ENCODE measurements at places on chromosomes 2 and 18.

GRCh38 chr2:133420788-133421187 lies 147.5 kb downstream of the NCKAP5 start:
- DNase-seq: no peak

GRCh38 chr2:129301431-129301913 lies 678.0 kb upstream of the RAB6C start:
- DNase-seq: no peak

DNA sequence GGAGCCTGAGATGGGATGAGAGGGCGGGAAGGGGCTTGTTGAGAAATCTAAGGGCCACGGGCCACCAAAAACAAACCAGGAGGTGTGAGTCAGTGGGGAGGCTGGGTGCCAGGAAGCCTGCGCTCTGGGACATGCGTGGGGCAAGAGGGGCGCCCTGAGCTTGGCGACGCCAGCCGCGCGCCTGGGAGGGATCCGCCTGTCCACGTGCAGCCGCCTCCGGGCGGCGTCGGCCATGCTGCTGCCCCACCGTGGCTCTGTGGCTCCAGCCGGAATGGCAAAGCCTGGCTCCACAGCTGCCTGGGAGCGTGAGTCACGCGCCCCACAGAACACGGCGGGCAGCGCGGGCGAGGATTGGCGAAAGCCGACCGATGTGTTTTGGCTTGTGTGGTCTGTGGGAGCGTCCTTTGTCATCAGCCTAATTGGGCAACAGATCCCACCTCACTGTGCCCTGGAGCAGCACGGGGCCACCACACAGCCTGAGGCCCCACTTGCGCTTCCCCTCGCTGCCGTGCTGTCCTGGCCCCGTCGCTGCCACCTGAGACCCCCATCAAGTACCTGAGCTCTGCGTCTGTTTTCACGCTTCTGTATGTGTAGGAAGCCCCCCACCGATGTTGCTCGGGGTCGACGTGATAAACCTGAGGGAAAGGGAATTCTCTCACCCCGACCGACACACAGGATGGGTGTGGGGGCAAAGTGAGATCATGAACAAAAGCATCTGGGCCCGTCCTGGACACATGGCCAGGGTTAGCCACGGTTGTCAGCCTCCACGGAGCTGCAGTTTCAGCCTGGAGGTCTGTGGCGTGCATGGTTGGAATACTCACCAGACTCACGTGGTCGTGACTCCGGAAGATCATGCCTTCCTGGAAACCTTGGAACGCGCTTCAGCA lies 80.5 kb downstream of the NFATC1 start:
- no peak for DNase-seq

DNA sequence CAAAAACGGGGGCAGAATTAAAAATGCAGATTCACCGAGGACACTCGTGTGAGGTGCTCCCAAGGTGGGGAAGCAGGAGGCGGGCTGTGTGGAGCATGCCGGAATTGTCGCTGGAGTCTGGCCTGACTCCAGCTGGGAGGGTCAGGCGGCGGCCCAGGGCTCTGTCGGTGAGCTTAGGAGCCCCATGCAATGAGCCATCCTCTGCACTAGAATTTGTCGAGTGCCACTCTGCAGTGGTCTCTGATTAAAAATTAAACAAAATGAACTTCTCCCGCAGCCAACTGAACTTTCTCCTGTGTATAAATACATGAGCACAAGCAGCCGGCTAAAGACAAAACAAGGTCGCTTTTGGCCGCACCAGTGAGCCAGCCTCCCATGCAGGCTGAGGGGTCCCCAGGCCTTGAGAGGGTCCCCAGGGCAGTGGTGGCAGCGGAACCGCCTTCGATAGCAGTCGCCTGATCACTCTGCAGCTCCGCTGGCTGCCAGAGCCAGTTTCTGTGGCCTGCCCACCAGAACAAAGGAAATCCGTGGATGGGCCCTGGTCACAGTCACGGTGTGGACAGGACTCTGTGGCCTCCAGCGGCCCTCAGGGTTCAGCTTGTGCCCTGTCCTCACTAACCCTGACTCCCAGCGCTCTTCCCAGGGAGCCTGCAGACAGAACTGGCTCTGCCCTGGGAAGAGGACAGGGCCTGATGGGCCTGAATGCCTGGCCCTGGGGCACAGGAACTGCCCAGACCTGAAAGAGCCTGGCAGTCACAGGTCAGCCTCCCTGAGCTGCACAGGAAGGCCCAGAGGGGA lies 201.3 kb downstream of the EIPR1 start:
- no peak for DNase-seq

DNA sequence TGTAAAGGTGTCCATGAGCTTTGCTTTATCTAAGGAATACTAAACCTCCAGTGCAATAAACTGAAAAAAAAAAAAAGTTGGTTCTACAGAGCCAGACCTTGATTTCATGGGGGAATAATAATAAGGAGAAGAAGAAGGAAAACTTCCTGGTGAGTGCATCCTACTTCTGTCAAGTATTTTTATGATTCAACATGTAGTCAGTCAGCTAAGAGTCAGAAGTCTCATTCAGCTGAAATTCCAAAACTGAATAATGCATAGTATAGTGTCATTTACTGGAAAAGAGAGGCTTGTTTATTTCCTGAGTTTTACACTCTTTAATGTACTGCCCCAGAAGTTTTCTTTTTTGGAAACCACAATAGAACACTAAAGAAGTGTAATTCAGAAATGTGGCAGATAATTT lies 77.8 kb upstream of the TACR1 start:
- no peak for DNase-seq

- no peak for DNase-seq
These were observed at the start of gene HOXD9 for GRCh38 chr2:176122683-176123410. Gene HOXD9 (plus strand): TSS chr2:176122719. CDS start chr2:176122769, 50 bp downstream.

GRCh38 chr2:27766287-27766661 lies 5.2 kb upstream of the MRPL33 start:
- DNase-seq: no peak

GRCh38 chr2:86752934-86753333 lies 32.8 kb downstream of the RMND5A start:
- DNase-seq: no peak

- no peak for DNase-seq
These were observed 601.8 kb upstream of the ID2 start for GRCh38 chr2:8080063-8080462.

GRCh38 chr2:236360496-236360895 lies 96.3 kb upstream of the ASB18 start:
- DNase-seq: no peak

- DNase-seq: no peak
These were observed 28.7 kb upstream of the C1D start for GRCh38 chr2:68091439-68092034.

- DNase-seq: no peak
These were observed 28.5 kb downstream of the DAPL1 start for GRCh38 chr2:158823486-158824237.

DNA sequence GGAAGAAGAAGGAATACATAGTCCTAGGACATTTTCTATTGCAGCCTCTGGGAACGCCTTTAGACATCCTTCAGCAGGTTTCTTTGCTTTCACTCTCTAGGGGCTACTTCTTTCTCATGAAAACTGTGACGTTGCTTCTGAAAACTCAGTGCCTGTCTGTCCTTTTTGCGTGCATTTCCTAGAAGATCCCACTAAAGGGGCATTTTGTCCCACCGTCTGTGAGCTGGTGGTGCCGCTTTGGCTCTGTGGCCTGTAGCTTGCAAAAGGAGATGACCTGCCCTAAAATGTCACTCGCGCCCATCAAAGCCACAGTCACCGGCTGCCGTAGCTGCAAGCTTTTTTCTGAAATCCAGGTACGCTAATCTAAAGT lies 579 bp downstream of the STAT4 start:
- DNase-seq: no peak

- no peak for DNase-seq
These were observed 25.9 kb downstream of the MYO7B start for GRCh38 chr2:127561371-127561770.

DNA sequence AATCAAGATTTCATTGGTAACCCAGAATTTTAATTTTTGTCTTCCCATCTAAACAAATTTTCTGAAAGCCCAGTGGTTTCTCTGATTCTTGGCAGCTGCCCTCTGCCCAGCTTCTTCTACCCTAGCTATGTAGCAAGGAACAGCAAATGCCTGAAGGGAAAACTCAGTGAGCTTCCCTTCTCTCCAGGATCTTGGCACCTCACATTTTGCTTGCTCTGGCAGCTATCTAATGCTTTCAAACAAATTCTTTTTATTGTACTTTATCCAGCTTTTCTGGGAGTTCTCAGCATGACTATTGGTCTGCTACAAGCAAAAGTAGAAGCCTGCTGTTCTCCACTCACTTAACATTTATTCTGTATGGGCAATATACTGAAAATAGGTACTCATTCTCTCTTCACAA lies 18.3 kb upstream of the GFPT1 start:
- DNase-seq: no peak

- DNase-seq: no peak
These were observed 15.2 kb downstream of the POLI start for GRCh38 chr18:54284535-54284934.

GRCh38 chr2:96923810-96924774 lies 54.2 kb upstream of the SEMA4C start:
- DNase-seq: no peak

- no peak for DNase-seq
These were observed 9.5 kb upstream of the SMAD7 start for GRCh38 chr18:48959921-48960920.

GRCh38 chr18:61554117-61554776 lies 221.0 kb downstream of the CDH20 start:
- DNase-seq: no peak

DNA sequence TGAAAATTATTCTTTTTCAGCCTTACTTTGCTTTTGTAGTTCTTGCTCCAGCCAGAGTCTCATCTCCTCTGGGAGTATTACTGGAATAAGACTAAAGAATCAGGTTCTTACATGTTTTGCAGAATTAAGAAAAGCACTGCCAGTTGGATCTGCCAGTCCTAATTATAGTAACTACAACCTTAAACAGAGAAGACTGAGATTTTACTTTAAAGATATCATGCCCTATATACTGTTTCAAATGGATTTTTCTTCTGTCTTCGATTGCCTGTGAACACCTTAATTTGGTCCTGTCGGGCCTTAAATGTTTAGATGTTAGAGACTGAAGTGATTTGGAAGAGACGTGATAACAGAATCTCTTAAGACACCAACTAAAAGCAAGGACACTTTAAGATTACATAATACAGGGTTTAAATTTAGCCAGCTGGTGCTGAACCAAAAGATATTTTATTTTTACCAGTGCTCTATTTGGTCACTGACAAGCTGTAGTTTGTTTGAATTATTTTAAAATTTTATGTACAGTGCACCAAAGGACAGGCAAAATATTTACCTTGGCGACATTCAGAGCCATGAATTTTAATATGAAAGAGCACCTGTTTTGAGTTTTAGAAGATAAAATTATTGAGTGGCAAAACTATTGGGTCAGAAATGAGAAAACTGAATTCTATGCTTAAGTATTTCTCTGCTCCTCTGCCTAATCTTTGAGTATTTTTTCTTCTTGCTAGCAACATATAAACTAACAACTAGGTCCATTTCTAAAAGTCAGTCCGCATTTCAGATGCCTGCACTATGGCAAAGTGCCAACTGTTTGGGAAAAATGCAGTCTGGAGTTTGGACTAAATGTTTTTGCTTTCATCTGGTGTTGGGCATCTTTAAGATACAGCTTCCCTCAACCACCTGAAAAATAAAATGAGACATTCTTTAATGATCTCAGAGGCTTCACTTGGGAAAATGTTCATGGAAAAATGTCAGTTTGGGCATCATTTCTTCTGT lies 300.0 kb downstream of the XIRP2 start:
- no peak for DNase-seq

DNA sequence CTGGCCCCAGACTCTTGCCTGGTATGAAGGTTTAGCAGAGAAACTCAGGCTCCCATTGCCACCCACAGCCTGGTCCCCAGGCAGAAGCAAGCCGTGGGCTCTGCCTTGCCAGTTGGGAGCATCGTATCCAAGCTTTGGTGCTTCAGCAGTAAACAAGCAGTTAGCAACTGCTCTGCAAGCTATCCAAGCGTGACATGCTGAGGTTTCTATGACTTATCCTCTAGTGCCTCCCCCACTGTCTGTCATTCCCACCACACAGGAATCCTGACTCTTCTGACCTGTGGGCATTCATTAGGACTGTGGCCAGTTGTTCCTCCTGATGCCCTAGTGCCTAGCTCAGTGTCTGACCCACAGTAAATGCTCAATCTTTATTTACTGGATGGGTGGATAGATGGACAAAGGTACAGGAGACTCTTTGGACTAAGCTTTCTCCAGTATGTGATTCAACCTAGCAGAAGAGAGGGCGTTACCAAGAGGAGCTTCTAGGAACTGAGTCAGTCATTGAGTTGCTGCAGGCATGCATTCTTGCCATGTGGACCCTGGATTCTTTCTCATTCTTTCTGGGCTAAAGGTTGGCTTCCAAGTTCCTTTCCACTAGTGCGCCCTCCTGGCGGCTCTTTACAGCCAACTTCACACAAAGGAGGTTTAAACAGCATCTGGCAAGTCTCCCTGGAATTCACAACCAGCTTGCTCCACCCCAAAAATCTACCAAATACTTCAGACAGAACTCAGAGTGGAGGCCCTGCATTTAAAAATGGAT lies 40.6 kb upstream of the MRPL19 start:
- DNase-seq: no peak

GRCh38 chr18:7177116-7177744 lies 53.7 kb upstream of the LRRC30 start:
- no peak for DNase-seq

DNA sequence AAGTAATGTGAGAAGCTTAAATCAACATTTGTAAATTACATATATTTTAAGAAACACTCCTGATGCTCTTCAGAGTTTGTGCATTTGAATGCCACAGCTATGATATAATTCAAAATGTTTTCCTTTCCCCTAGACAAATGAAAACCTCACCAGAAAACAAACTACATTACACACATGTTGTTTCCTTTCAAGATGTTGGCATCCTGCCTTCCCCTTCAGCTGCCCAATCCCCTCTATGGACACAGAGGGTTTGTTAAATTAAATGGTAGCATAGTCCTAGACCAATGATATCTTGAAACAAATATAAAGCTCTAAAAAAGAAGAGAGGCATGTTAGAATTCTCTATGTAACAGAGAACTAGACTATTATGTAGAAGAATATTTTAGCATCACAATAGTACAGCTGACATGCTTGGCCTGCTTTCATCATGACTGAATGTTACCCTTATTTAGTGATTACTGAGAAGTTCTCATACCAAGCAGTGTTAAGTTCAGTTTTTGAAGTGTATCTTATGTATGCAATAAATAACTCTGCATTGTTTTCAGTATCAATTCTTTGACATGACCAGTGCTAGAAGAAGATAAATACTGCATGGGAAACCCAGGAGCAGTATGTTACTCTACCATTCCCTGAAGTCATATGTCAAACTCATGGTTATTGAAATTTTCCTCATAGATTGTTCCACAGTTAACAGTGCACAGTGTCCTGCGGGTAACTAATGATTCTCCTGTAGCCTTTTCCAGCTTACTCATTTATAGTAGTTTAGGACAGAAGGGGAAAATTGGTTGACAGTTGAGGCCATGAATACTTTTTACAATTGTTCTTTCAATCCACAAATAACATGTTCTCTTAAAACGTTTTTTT lies 316.3 kb upstream of the KCNJ3 start:
- DNase-seq: no peak

DNA sequence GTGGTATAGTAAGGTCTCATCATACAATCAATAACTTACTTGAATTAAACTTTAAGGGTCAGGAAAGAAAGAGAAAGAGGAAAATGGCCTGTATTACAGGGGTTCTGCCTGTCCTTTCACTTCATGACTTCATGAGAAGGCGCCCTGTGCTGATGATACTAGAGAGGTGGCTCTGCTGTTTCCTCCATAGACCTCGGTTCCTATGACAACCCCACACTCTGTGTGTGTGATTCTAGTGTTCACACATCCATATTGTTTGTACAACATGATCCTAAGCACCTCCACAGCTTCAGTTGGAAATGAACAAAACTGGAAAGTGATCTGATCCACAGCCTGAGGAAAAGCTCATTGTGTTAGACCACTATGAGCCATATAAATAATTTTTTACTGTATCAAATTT lies 7.0 kb upstream of the REEP1 start:
- no peak for DNase-seq

GRCh38 chr2:43890855-43891254 lies 52.1 kb downstream of the ABCG8 start:
- no peak for DNase-seq

Measured in GM18507 (cell line).